Stimulated activated CD4-positive, alpha-beta T cell treated with anti-CD3 and anti-CD28 coated beads, TNF-alpha, amount 100 ng/mL, for 24 hours (primary cell): ENCODE measurements at places on chromosomes 12 and 14.

DNA sequence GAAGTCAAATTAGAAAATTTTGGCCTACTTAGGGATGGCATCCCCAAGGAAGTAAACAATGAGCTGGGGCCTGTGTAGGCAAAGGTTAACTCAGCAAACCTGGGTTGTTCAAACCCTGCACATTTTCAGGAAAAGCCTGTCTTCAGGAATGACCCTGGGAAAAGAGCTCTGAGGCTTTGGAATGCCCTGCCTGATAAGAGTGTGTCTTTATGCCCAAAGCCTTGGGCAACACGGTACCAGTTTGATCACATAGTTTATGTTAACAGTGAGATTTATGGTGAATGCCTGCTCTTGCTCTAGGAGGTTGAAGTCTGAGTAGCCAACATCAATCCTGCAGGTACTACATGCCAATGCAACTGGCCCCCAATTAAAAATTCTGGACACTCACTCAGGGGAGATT, 28.2 kb upstream of the STAB2 start:
- no peak for DNase-seq

DNA sequence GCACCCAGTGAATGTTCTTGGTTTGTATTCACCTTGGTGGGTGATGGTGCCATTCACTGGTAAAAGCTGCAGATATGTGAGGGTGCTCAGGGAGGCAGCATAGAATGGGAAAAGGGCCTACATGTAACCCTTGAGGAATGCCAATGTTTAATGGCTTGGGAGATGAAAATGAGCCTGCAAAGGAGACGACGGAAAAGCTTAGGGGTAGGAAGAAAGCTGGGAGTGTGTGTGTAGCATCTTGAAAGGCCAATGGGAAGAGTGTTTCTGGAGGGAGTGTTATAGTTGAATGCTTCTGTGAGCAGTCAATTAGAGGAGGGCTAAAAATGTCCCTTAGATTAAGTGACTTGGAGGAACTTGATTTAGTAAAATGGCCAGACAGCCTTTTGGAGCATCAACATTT, 24.9 kb downstream of the PPM1A start:
- no peak for DNase-seq

DNA sequence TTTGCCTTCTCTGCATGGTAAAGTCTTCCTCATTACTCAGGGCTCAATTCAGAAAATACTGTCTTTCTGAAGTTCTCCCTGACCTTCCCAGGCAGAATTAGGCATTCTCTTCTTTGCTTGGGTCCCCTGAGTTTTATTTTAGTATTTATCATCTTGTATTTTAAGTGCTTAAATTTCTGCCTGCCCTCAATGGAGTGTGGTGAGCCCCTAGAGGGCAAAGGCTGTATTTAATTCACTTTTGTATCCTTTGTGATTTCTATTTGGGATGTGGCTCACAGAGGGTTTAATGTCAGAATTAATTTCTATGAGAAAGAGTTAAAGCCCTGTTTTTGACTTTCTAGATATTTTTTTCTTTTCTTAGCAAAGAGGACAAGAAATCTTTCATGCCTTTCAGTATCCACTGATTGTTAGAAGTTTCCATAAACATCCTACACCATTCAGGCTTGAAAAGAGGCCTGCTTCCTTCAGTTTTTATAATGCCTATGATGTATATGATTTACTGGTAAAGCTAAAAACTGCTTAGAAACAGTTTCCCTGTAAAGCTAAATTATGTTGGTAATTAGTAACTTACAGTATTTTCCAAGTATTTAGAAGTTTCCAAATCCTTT, 55.6 kb upstream of the PTPRB start:
- no peak for DNase-seq

- no peak for DNase-seq
These were observed 56.0 kb downstream of the MDGA2 start for GRCh38 chr14:47619392-47619791.

- no peak for DNase-seq
These were observed 28.2 kb downstream of the FERMT2 start for GRCh38 chr14:52922656-52923055.

- DNase-seq = no peak
These were observed 465.3 kb downstream of the MDGA2 start for GRCh38 chr14:47210099-47210498.

GRCh38 chr12:87349681-87350080, 679.5 kb downstream of the C12orf50 start:
- DNase-seq = no peak

- DNase-seq = no peak
These were observed 114.2 kb downstream of the DAD1 start for GRCh38 chr14:22474730-22475351.

DNA sequence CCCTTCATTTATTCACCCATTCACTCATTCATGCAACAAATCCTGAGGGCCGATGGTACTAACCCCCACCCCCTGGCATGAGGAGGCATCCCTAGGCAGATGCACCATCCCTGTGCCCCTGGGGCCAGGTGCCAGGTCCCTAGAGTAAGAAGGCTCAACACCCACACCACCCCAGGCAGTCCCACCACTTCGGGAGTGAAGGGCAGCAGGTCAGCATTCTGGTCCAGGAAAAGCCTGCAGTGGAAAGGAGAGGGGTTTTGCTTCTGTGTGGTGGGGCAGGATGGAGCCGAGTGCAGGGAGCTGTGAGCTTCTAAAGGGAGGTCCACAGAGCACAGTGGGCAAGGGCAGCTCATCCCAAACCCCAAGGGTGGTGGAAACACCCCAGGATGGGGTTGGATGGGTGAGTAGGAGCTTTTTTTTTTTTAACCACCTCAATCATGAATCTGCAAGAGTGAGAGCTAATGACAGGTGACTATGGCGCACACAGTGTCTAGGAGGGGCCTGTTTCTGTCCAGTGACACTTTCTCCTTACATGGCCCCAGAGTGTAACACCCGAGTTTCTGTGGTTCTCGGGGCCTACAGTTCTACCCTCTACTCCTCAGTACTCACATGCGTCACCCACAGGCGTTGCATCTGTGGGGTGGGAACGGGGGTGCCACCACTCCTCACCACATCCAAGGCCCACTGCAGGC, 414.3 kb downstream of the TMEM121 start:
- DNase-seq = no peak

DNA sequence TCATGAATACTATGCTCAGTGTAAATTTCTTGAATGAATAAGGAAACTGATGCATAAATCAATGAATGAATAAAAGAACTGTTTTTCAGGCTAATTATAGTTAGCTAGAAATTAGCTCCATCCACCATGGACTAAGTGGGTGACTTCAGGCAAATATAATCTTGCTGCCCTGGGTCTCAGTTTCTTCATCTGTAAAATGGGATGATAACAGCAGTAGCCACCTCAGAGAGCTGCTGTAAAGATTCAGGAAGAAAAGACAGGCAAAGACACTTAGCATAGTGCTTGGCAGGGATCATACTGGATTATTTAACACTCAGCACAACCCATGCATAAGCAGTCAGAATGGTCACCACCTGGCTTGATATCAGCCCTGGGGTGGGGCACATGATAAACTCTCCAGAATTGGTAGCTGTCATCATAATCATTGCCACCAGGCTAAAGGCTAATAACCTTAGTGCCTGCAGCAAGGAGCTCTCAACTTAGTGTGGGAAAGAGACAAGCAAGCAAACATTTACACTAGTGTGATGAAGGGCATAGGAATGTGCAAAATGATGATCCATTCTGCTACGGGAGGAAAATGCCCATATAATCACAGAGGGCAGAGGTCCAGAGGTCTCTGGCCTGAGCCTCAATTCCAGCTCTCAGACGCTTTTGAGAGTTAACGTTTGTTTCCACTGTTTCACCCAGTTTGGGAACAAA, 234.7 kb upstream of the TBX3 start:
- no peak for DNase-seq

- DNase-seq = no peak
These were observed 90.3 kb downstream of the RPS6KA5 start for GRCh38 chr14:90970167-90970600.

DNA sequence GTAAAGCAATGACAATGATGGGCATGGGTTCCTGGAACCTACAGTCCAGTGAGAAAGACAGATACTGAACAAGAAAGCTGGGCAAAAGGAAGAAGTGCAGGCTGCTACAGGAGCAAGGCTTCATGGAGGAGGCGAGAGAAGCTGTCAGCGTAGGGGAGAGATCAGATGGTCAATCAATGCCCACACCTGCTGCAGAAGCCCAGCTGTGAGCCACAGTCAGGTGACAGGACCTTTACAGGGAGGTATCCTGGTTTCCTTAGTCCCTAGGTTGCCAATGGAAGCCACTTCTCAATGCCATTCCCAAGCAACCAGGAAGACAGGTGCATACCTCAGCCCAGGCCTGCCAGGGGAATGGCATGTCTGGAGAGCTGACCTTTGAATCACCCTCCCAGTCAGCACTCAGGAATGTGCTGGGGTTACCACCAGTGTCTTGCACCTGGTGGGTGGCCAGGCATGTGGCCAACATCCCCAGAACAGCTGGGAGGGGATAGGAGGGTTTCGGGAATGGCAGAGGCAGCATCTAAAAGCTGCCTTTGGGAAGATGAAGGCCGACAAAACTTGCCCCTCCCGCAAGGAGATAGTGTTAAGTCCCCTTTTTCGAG, 170.3 kb downstream of the TTC7B start:
- DNase-seq = no peak

DNA sequence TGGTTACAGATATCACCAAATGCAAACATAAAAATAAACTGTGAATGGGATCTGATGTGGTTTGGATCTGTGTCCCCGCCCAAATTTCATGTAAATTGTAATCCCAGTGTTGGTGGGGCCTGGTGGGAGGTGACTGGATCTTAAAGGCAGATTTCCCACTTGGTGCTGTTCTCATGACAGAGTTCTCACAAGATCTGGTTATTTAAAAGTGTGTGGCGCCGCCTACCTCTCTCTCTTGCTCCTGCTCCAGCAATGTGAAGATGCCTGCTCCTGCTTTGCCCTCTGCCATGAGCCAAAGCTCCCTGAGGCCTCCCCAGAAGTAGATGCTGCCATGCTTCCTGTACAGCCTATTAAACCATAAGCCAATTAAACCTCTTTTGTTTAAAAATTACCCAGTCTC, 47.8 kb downstream of the SLC25A21 start:
- no peak for DNase-seq

GRCh38 chr12:121026274-121027045, 10.2 kb upstream of the C12orf43 start:
- no peak for DNase-seq

GRCh38 chr14:101196795-101197590, 293.5 kb upstream of the RTL1 start:
- no peak for DNase-seq

GRCh38 chr12:125186471-125187147, 121.4 kb downstream of the AACS start:
- no peak for DNase-seq

DNA sequence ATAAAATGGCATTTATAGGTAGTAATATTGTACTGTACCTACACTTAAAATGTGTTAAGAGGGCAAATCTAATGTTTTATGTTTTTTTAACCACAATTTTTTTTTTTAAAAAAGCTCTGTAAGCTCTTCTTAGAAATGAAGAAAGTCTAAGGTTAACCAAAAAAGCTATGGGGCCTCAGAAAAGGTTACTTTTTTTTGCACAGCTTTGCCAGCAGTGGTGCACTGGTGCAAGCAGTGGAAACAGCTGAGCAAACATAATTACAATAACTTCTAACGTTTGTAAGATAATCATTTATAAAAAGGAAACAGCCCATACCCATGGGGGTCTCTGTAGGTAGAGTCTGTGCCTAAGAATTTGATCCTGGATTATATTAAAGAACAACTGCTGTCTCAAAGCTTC, 85.1 kb upstream of the NID2 start:
- DNase-seq = no peak

DNA sequence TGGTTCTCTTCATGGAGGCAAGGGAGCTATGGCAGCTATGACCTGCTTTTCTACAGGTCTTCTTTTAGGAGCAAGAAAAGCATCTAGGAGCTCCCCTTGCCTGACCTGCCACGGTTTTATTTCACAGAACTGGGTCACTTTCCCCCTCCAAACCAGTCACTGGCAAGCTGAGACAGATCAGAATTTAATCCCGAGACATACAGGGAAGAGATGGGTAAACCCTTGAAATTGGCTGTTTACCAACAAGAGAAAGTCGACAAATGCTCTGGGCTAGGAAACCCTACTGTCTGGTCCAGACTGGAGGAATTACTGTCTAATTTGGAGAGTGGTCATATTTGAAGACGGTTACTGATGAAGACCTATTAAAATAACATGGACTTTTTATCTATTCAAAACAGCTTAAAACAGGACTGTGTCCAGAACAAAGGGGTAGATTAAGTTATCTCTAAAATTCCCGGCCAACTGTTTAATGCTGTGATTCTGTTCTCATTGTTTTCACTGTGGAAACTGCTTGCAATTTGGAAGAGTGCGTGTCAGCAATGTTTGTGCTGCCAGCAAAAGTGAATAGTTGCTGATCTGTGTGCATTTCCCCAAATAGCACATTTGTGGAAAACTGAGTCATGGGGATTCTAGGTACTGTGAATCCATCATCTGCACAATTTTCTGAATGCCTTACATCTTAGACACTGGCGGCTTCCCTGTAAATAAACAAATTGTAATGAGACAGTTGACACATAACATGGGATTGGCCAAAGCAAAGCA, 73.4 kb upstream of the EEA1 start:
- DNase-seq = no peak

GRCh38 chr12:54294152-54294952, 6.5 kb downstream of the NFE2 start:
- DNase-seq = no peak

- no peak for DNase-seq
These were observed 96.5 kb downstream of the UNC79 start for GRCh38 chr14:93527203-93527607.

DNA sequence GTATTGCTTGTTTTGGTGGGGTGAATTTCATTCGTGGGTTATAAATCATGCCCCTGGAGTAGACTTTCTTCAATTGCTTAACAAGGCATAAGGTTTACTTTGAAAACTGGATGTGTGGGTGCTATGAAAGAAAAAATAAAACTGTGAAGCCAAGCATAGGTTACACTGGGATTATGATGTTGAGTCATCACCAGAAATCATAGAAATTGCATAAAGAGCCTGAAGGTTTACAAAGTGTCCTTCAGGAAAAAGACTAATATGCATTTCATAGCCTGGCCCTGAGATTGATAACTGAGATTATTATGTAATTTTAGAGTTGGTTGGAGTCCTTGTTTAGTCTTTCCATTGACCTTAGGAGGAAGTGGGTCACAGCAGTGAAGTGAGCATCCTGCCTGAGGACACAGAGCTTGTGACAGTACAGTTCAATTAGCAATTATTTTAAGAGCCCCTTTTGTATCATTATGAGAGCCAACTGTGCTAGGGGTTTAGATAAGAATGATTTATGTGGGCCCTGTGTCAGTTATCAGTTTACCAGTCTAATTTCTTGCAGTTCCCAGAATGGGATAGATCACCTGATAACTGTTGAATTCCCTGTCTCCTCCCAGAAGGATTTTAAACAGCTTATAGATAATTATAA, 13.6 kb downstream of the LRRK2 start:
- no peak for DNase-seq

GRCh38 chr14:94237983-94238382, 55.1 kb downstream of the SERPINA10 start:
- no peak for DNase-seq

- DNase-seq = no peak
These were observed 102.7 kb downstream of the LRRK2 start for GRCh38 chr12:40327535-40327934.

DNA sequence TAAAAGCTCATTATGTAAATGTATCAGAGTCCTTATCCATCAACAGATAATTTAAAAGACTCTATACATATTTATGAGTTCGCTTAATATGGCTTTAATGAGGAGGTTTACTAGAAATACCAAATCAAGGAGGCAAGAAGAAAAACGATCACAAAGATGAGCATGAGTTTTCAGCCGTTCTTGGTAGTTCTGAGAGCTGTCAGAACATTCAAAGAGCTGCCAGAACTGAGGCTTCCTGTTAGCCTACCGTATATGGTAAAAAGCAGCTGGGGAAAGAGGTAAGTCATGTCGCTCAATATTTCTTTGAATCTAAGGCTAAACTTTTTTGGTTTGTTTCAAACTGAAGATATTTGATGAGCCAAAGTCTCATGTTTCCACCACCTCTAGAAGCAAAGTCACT, 115.3 kb upstream of the PLXNC1 start:
- DNase-seq = no peak
